Upper lobe of left lung (tissue), 6 donors: ENCODE measurements at places on chromosomes 7 and 10. TPM values are rescaled to one million over a fixed set of nuclear protein-coding genes. Genes with fewer than 3 reads are reported as not detected.

DNA sequence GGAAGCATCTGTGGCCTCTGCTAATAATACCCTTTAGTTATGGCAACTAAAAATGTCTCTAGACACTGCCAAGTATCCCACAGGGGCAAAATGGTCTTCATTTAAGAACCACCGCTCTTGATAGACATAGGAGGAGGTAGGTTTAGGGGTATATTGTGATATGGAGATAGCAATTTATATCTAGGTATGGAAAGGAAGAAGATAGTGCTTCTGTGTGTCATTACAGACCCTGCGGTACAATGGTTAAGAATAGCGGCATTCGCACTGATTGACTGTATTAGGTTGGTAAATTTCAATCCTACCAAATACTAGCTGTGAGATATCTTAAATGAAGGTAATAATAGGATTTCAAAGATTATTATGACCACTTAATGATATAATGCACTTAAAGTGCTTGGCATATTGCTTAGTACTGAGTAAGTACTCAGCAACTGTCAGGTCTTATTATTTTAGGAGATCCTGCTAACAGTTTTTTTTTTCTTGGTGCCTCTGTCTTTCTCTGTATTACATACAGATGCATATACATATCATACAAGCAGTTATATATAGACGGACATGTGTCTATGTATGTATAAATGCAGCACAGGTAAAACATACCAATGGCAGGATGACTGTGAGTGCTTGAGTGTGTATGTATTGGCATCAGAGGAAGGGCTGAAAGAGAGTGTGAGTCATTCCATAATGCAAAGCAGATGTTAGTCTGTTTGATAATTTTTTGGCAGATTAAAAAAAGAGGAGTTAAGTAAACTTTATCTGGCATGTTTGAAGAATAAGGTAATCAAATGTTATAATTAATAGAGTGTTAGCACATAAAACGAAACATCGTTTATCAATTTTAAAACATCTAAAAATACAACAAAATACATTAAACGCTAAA is 50.0 kb upstream of the ITGB8 start:
- H3K4me3 ChIP-seq: no peak overlapping the region
- no peaks in the 10 kb centered on the region for H3K4me1 ChIP-seq
- no peaks in the 10 kb centered on the region for H3K27me3 ChIP-seq
- H3K36me3 ChIP-seq: no peaks in the 10 kb centered on the region
- DNase-seq: no peak

TRPV5 gene
- total RNA-seq: not detected

SPDYE9 gene
- total RNA-seq: not detected

- DNase-seq: peak; percentile 78
- no peaks in the 10 kb centered on the region for H3K4me1 ChIP-seq
- no peaks in the 10 kb centered on the region for H3K36me3 ChIP-seq
- H3K4me3 ChIP-seq: no peak overlapping the region
Measured at GRCh38 chr10:132810141-132810806, 24.3 kb upstream of the NKX6-2 start.

XRCC2 gene
- 0.46 TPM for total RNA-seq

GRCh38 chr7:30475580-30475979 is 3.0 kb downstream of the NOD1 start:
- H3K4me1 ChIP-seq: peaks cover 79% of the 10 kb centered on the region
- H3K36me3 ChIP-seq: no peaks in the 10 kb centered on the region
- DNase-seq: no peak
- no peak overlapping the region for H3K4me3 ChIP-seq
- H3K27ac ChIP-seq: peak overlapping the region; percentile 96
